RWPE1 (cell line): ENCODE measurements at places on chromosomes 2 and 18.
A peak's percentile ranks its signal among the peaks of the same experiment; 100 is the strongest.

- DNase-seq: no peak
Measured at GRCh38 chr2:230723363-230723762, 10.7 kb downstream of the CAB39 start.

GRCh38 chr2:62524293-62524941, 18.4 kb upstream of the TMEM17 start:
- no peak for DNase-seq

DNA sequence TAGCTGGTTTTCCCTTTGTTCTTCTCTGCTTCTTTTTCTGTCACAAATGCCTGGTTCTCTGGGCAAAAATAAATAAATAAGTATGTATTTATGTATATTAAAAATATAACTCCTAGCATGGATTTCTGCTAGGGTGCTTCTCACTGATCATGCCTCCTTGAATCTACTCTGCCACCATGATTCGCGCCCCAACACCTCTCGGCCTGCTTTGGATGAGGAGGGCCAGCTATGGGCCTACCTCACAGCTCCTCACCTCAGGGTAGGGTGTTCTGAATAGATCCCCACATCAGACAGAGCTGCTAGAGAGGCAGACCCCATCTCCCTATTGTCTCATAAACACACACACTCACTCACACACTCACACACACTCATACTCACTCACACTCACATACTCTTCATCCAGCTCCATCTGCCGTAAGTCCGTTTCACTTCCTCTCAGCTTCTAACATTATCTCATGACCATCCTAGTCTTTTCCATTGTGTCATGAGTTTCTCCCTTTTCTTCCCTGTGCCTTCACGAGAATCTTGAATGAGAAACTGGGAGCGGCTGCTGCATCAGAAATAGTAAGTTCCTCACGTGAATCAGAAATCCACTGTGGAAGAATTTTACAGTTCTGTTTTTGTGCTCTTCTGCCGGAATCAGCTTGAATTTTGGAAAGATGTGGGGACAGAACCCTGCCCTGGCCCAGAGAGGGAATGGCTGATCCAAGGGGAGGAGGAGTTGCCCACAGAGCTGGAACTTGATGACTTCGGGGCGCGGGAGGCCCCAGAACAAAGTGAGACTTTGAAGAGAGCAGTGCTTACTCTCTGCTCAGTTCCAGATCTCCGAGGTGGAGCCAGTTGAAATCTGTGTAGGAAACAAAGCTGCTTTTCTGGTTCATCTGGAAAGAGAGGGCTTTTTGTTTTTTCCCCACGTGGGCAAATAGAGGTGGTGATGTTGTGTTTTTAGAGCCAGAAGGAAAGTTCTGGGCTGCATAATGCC, 20.9 kb downstream of the ANXA4 start:
- no peak for DNase-seq

- no peak for DNase-seq
Measured at GRCh38 chr2:119440501-119440870, 8.8 kb downstream of the TMEM37 start.

GRCh38 chr2:222424276-222424728, at the start of gene SGPP2:
Gene SGPP2 (plus strand): TSS chr2:222424543. CDS start chr2:222424603, 60 bp downstream.
- peak; percentile 42 for DNase-seq

DNA sequence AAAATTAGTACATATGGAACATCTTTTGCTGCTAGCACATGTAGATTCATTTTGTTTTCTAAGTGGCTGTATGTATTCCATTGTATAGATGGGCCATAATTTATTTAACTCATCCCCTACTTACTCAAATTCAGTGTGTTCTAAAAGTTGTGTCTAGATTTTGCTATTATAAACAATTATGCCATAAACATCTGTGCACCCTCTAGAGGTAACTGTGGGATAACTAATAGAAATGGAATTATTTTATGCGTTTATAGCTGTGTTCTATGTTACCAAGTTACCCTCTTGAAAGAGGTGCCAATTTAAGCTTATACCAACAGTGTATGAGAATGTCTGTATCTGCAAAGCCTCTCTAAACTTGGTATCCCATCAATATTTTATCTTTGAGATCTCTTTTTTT, 100.4 kb downstream of the MMADHC start:
- no peak for DNase-seq

DNA sequence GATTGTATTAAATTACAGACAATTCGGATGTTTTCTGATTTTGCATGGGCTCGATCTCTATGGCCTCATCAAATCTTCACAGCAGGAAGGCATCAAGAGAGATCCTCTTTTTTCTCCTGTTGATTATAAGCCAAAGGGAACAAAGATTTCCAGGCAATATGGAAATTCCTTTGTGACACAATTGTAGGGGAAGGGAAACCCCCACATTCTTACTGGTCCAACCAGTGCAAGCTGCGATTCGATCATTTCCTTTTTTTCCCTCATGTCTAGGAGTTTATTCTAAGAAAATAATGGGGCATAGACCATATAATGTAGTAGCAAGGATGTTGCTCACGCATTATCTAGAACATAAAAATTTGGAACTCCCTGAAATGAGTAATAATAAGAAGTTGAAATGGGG, 87.7 kb downstream of the LYPD6 start:
- no peak for DNase-seq

GRCh38 chr2:197208841-197209240, 101.7 kb downstream of the ANKRD44 start:
- DNase-seq: no peak

DNA sequence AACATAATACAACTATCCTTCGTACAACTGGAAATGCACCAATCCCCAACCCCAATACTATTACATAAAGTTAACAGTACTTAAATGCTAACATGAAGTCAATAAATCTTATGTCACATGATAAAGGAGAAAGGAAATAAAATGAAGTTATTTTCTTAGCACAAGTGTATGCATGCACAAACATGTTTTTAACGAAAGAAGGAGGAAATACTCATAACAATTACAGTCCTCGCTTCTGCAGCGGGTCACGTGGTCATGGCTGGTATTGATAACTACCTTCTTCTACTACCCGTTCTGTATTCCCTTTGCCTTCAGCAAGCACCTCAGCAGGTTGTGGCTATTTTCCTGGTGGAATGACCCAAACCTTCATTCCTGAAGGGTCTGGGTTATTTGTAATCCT, 51.7 kb downstream of the PSMG2 start:
- no peak for DNase-seq

DNA sequence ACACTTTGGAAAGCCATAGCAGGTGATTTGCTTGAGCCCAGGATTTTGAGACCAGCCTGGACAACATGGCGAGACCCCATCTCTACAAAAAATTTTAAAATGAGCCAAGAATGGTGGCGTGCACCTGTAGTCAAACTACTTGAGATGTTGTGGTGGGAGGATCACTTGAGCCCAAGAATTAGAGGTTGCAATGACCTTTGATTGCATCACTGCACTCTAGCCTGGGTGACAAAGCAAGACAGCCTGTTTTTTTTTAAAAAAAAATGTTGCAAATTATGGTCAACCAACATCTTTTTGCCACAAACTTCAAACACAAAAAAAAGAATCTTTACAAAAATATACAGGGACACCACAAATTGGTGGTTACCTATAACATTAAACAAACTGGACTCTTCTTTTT, 40.3 kb downstream of the MEX3C start:
- DNase-seq: no peak
